ENCODE measurements at places on chromosomes 3 and 15.

DNA sequence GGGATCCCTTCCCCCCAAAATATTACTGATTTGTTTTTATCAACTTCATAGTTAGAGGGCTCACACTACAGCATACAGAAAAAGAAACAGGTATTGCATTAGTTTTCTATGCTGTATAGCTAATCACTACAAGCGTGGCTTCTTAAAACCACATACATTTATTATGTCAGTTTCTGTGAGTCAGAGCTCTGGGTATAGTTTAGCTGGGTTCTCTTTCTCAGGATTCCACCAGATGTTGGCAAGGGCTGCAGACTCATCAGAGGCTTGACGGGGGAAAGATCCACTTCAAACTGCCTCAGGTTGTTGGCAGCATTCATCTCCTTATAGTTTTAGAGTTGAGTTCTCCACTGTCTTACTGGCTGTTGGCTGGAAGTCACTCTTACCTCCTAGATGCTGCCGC is 328.0 kb downstream of the NLGN1 start:
- no peak for DNase-seq

GRCh38 chr15:81083201-81083600 is 50.9 kb upstream of the CFAP161 start:
- DNase-seq: no peak

DNA sequence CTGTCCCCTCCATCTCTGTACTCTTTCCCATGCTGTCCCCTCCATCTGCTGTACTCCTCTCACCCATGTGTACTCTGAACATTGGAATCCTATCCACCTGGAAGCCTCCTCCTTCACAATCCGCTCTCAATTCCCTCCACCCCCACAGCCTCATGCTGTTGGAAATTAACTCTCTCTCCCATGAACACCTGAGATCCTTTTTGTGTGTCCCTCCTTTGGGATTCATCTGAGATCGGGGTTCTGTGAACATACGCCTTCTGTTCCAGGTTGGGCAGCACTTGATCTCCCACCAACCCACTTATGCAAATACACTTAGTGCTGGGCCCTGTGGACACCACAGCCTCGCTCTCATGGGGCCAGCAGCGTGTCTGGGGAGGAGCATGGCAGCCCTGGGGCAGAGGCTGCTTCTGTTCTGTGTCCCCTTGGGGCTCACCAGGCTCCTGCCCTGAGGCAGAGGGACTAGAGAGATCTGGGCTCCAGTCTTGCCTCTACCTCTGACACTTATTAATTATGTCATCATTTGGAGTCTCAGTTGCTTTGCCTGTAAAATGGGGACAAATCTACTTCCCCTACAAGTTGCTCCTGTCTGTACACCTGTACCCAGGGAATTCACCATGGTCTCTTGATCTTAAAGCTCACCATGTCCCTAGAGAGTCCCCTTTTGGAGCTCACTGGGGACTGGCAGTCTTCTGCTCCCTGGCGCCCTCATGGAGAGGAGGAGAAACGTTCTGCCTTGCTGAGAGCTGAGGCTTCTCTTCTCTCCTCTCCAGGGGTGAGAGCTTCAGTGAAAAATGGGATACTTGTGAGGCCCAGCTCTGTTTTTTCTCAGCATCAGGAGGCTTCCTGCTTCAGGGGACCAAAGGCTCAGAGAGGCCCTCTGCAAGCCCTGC is 42.7 kb downstream of the ITGA11 start:
- no peak for DNase-seq

- DNase-seq: no peak
Observed at GRCh38 chr15:61654918-61655317, 405.3 kb downstream of the VPS13C start.

- DNase-seq: no peak
Observed at GRCh38 chr15:40428185-40428584, 12.6 kb upstream of the BAHD1 start.

GRCh38 chr3:189710620-189711402 is 79.6 kb downstream of the TP63 start:
- DNase-seq: no peak

GRCh38 chr15:40938536-40938870 is 9.4 kb downstream of the DLL4 start:
- DNase-seq: no peak

DNA sequence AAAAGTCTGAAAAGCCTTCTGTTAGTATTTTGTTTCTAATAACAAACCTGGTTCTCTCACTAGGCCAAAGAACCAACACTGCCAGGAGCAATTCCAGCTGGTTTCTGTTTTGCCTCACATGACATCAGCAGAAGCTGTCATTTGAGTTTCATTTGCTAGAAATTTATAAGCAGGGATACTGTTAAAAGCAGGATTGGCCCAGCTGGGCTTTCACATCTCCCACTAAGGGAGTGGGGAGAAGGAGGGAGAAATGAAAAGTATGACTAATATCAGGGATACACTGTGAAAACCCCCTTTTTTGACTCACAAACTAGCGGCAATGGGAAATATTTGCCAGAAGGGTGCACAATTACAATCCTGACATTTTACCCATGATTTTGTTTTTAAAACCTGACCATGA is 5.3 kb downstream of the CCDC80 start:
- no peak for DNase-seq

DNA sequence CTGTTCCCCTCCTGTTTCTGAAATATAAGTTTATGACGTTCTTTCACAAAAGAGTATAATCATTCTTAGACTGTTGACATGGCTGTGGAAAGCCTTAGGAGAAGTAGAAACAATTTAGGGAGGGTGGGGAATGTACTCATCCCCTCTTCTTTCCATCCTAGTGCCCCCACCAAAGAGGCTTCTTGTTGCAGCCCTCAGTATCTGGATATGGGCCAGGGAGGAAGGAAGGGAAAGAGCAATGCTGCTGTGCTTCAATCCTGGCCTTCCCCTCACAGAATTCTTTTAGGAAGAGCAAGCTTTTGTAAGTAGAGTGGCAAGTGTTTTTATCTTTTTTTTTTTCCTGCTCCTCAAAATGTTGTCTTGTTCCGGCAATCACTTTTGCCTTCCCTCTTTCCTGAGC is 1.7 kb downstream of the INAFM2 start:
- DNase-seq: no peak

DNA sequence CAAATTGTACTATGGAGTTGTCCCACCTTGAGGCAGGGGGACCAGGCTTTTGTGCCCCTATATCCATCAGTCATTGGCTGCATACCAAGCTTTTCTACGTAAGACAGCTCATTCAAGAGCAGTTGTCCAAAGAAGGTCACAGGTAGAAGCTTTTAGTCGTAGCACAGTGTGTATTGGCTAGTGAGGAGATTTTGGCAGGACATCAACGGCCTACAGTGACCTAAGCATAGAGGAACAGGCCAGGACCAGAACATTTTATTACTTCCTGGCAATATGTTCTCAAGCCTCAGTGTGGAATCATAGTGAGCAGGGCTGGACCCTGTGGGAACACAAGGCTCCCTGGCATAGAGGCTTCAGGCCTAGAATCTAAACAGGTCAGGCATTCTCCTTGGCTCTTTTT is 105.4 kb upstream of the ANKRD28 start:
- no peak for DNase-seq

DNA sequence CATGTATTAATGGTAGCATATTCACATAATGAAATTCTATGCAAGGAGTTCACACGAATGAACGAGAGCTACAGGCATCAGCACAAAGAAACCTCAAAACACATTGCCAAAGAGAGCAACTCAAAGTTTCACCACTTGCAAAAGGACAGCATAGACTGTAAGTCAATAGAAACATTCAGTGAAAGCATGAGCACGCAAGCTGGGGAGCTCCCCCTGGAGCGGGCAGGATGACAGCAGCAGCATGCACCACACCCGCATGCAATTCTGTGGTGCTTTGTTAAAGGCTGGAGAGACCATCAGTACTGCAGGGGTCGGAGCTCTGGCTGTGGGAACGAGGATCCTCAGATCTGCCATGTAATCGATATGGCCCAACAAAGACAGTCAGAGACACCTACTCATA is 18.7 kb downstream of the OCA2 start:
- no peak for DNase-seq

Data from activated T-cell treated with anti-CD3 and anti-CD28 coated beads for 48 hours (primary cell).